Glutamatergic neuron (in vitro differentiated cells): ENCODE measurements at places on chromosomes 1 and 21. TPM values are rescaled to one million over a fixed set of nuclear protein-coding genes. Genes with fewer than 3 reads are reported as not detected.

- no peak for DNase-seq
Observed at GRCh38 chr1:6116137-6116536, 64.0 kb downstream of the CHD5 start.

GRCh38 chr1:74714429-74715235 is 18.2 kb downstream of the CRYZ start:
- DNase-seq, result no peak

DNA sequence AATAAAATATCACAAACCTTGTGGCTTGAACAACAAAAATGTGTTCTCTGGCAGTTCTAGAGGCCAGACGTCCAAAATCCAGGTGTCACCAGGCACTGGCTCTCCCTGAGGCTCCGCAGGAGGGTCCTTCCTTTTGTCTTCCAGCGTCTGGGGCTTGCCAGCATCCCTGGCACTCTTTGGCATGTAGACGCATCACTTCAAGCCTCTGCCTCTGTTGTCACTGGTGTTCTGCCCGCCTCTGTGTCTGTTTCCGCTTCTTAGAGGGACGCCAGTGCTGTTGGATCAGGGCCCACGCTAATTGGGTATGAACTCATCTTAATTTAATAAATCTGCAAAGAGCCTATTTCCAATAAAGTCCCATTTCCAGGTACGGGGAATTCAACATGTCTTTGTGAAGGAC is 273.7 kb upstream of the C1orf174 start:
- DNase-seq, result no peak

- DNase-seq, result no peak
Observed at GRCh38 chr1:57934745-57935144, 510.9 kb upstream of the DAB1 start.

- DNase-seq, result peak; percentile 91
Observed at GRCh38 chr1:3611170-3612019, at the start of gene MEGF6. TSS of gene MEGF6 (minus strand) at chr1:3611508. CDS start at chr1:3611268, 240 bp downstream.

DNA sequence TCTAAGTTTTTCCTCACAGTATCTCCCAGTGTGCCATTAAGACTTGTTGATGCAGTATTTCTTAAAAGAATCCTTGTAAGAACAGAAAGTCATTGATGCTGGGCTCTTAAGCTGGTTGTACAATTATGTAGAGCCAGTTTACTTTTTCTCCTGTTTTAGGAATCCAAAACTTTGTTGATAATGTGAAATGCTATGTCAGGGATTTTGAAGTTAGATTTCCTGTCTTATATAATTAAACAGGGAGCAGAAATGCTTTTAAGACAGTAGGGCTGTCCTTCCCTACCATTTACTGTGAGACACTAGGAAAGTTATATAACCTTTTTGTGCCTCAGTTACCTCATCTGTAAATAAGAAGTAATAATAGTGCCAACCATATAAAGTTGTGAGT is 26.0 kb downstream of the CCDC18 start:
- DNase-seq, result no peak

DNA sequence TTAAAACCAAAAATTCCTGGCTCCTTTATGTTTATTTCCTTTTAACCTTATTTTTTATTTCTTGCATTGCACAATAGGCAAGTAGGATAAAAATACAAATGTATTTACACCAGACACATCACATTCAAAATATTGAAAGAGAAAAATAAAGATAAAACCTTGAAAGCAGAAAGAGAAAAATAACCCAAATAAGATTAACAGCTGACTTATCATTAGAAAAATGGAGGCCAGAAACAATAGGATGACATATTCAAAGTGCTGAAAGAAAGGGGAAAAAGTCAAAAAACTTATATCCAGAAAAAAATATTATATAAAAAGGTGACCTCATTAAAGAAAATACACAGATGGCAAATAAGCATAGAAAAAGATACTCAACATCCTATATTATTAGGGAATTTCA is 459.4 kb downstream of the NUF2 start:
- DNase-seq, result no peak

DNA sequence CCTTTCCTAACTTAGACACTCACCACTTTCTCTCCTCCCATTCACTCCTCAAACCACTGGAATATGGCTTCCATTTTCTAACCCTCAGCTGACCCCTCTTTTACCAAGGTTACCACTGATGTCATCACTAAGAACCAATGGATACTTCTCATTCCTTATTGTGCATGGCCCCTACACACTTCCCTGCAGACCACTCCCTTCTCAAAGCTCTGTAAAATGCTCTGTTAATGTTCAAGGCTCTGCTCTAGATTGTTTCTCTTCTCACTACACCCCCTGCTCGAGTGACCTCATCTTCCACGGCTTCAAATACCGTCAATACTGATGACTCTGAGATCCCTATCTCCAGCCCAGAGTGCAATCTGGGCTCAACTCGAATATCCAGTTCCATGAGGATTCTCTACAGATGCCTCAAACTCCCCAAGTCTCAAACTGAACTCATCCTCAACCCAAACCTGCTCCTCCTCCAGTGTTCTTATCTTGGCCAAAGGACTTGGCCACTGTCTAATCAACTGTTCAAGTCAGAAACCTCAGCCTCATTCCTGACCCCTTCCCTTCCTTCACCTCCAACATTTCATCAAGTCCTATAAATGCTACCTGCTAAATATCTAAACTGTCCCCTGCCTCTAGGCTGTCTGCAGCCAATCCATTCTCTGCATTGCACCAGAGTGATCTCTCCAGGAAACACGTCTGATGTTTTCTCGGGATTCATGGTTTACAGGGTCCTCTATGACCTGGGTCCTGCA is 41.3 kb upstream of the BMP8B start:
- DNase-seq, result no peak

- DNase-seq, result no peak
Observed at GRCh38 chr21:45135122-45135521, 60.7 kb downstream of the ADARB1 start.

The BCL10 gene
- total RNA-seq, result 21.9 TPM

The TMOD4 gene
- 0.76 TPM for total RNA-seq

The REN gene
- not detected for total RNA-seq

The TPM3 gene
- total RNA-seq, result 392 TPM

The CTTNBP2NL gene
- 66.2 TPM for total RNA-seq

The HTR6 gene
- total RNA-seq, result not detected
